Muscle of back (tissue), 13 donors: ENCODE measurements at places on chromosomes 6 and 20.

DNA sequence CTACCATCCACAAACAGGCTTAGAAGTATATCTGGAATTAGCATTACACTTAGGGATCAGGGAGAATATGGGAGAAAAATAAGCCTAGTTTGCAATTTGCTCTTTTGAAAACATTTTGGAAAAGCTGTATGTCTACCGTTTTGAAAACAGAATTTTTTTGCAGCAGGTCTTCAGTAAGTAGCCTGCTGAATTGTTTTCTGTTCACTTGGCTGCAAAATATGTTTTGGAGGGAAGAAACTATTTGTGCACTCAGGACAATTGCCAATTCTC, 39.6 kb downstream of the ILRUN start:
- no peak for DNase-seq

GRCh38 chr20:48722737-48723191, 105.0 kb downstream of the PREX1 start:
- peak; percentile 72 for DNase-seq

DNA sequence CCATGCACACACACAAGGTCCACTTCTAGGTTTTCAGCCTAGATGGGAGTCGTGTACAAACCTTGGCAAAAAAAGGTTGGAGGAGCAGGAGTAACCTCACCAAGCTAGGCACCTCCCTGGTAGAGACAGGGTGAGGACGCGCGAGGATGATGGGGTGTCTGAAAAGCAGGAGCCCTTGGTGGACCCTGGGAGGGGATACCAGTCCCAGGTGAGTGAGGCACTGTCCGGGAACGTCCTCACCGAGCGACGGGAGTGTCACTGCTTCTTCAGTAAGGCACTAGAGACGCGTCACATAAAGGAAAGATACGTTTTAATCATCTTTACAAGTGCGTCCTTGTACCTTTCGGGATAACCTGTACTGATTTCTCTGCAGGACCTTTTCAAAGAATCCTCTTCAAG, 29.4 kb upstream of the ZBP1 start:
- no peak for DNase-seq

DNA sequence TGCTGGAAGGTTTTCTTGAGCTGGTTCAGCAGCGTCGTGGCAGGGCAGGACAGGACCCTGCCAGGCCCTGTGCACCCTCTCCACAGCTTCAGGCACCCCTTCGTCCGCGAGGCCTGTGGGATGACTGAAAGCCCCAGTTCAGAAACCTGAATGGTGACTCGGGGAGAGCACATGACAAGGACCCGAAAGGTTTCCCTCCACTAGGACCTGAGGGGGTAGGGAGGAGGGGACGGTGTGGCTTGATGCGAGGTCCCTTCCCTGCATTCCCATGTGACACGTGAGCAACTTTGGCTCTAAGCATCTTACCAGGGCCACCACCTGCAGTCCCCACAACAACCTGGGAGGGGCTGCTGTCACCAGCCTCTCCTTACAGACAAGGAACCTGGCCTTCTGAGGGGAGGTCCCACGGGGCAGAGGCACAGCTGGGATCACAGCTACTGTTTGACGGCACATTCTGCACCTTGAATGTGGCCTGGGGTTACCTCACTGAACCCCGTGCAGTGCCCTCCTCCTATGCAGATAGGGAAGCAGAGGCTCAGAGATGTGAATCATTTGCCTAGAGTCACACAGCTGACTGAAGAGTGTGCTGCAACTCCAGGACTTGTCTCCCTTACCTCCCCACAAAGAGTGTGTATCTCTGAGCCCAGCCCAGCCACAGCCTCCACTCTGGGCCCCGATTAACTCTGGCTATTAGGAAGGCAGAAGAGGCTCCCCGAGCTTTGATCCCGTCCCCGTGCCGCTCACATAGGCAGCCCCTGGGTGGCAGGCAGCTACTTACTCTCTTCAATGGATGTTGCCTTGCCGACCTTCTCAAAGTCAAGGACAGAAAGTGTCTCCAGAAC, 84.6 kb downstream of the PTPN1 start:
- DNase-seq, result no peak

DNA sequence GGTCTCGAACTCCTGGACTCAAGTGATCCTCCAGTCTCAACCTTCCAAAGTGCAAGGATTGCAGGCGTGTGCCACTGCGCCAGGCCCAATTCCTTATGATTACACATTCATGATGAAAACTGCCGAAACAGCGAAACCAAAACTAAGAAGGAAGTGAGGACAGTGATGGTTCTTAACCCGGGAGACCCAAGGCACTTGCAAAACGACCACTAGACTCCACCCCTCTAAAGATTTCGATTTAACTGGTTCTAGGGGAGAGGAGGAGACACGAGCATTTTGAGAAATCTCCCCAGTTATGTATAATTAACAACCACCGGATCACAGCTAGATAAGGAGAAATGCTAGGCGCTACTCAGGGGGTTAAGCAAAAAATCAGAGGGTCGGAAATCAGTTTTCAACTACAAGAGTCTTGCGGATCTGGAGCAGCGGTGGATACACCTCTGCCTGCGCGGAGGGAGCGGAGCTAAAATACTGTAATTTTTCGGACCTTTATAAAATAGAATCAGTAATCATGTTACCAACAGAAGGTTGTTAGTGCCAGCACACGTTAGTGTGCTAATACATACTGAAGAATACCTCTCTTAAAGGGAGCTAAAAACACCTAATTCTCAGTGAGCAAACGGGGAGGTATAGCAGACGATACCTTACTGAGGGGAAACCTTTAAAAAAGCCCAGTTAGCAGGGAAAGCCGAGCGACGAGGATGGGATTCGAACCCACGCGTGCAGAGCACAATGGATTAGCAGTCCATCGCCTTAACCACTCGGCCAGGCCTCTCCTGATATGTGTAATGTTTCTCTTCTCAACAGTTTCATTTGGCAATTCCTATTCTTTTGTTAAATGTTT, 60.0 kb upstream of the BTN3A2 start:
- no peak for DNase-seq

DNA sequence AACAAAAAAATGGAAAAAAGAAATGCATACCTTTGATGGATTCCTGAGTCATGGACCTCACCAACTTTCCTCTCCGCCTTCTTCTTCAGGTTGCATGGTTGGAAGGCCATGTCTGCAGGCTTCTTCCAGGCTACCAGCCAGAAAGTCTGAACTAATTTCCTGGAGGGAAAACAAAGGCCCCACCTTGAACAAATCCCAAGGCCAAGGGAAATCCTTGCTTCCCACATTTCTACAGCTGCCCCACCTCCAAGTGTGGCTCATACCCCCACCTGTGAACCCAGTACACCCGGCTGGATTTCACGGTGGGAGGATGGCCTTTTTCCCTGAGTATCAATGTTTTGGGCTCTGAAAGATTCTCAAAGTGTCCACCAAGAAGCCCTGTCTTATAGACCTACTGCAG, 22.4 kb downstream of the IL17A start:
- DNase-seq, result no peak

DNA sequence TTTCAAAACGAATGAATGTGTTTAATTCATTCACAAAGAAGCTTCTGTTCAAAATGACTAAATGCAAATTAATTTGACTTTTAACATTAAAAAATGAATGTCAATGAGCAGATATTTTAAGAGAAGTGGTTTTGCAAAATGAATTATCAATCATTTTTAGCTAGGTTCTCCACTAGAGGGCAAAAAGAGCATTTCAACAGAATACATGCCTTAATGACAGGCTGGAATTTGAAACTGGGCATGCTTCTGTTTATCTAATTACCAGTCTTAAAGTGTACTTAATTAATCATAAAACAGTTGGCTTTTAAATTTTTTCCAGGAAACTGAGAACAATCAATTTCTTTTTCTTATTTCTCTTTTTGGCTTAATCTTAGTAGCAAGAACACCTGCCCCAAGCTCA, 63.8 kb upstream of the TINAG start:
- no peak for DNase-seq

- DNase-seq, result no peak
These were observed 597.1 kb downstream of the KIF16B start for GRCh38 chr20:15976047-15976736.

GRCh38 chr20:20557406-20557805, 155.0 kb downstream of the RALGAPA2 start:
- DNase-seq, result no peak

GRCh38 chr6:28643017-28643740, 117.5 kb downstream of the GPX5 start:
- DNase-seq, result peak; percentile 25

DNA sequence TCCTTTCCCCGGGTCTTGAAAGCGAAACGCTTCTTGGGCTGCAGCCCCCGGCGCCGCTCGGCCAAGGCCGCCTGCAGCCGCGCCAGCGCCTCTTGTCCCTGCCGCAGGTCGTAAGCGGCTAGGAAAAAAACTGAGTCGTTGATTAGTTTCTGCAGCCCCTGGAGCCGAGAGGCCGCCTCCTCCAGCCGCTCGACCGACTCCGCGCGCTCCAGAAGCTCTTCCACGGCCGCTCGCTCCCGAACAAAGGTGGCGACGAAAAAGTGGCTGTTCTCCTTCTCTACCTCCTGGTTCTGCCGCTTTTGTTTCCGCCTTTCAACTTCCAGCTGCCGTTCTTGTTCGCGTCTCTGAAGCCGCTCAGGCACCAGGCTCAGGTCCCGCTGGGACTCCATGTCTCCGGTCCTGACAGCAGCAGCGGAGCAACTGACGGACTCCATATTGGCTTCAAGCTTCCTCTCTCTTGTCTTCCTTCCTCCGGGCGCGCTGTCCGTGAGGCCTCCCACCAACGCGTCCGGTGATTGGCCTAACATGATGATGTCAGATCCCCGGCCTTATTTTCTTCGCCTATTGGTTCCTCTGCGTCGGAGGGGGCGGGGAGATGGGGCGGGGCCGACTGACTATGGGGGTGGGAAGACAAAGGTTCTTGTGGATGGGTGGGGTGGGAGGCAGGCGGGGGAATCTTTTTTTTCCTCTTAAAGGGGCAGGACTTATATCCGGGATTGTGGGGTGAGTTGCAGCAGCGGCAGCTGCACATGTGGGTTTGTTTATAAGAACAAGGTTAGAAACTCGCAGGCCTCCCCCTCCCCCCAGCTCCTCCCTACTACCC, at the start of gene TBCC:
TBCC (minus strand) TSS at position 464 of the 823 bp plus-strand sequence; CDS start at position 434, 30 bp downstream.
- peak; percentile 98 for DNase-seq

GRCh38 chr6:44010411-44011349, 116.6 kb downstream of the MRPL14 start:
- DNase-seq, result no peak

- no peak for DNase-seq
These were observed 116.7 kb upstream of the PRSS16 start for GRCh38 chr6:27130668-27131428.

DNA sequence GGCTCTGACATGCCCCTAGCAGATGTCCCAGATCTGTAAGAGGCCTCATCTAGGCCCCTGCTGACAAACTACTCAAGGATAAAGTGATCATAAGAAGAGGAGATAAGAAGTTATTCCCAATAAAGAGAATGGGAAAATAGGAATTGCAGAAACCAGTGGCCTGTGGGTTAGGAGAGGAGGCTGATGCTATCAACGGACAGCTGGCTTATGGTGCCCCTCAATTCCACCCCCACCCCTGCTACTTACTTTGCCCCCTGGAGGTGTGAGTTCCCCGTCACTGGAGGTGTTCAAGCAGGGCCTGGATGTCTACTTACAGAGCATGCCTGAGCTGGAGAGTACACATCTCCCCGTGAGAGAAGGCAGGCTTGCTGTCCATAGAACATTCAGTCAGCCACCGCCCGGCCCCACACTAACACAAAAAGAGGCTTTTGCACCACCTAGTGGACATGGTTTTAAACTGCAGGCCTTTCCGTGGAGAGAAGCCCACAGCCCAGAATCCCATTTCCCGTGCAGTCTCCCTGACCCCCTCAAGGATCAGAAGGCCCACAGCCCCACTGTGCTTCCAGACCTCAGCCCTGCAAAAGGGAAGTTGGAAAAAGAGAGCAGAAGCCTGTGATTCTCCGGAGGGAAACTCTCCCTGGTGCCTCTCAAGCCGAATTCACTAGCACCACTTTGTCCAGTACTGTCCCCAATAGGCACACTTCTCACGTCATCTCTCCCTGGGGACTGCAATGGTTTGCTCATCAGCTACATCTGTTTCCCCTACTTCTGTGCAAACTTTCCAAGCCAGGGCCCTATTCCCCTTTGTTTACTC, 23.8 kb upstream of the BNIP5 start:
- DNase-seq, result peak; percentile 92

GRCh38 chr6:163585932-163586437, 171.5 kb downstream of the QKI start:
- peak; percentile 70 for DNase-seq

GRCh38 chr6:134516582-134516981, 198.7 kb upstream of the SGK1 start:
- no peak for DNase-seq

- DNase-seq, result no peak
These were observed 15.4 kb downstream of the C6orf141 start for GRCh38 chr6:49565855-49566254.

DNA sequence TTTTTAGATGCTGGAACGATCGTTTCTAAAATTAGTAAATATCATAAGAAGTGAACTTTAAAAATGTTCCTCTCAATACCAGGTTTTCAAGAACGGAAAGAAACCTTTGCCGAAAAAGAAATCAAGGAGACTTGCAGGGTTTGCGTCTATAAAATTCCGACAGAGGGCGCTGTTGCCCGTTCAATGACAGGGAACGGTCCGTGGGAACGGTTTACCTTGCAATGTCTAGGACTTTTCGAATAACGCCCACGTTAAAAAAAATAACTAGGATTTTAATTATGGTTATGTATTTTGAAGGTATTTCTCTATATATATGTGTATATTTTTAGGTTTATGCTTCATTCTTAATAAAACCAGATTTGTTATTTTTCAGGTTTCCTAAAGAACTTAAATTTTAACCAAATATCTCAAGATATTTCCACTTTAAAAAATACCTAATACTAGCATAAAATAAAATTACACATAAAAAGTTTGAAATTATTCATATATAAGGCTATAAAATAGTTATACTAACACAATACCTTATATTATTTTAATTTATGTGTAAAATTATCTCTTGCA, 2.5 kb upstream of the TFAP2B start:
- DNase-seq, result peak; percentile 64

- no peak for DNase-seq
These were observed 99.7 kb downstream of the TULP4 start for GRCh38 chr6:158411998-158412397.

- DNase-seq, result peak; percentile 79
These were observed at the start of gene RRP36 for GRCh38 chr6:43021270-43022047. TSS of gene RRP36 (plus strand) at chr6:43021623. CDS start at chr6:43021655, 32 bp downstream.

- DNase-seq, result no peak
These were observed 474 bp downstream of the CEBPB start for GRCh38 chr20:50191065-50191543.

DNA sequence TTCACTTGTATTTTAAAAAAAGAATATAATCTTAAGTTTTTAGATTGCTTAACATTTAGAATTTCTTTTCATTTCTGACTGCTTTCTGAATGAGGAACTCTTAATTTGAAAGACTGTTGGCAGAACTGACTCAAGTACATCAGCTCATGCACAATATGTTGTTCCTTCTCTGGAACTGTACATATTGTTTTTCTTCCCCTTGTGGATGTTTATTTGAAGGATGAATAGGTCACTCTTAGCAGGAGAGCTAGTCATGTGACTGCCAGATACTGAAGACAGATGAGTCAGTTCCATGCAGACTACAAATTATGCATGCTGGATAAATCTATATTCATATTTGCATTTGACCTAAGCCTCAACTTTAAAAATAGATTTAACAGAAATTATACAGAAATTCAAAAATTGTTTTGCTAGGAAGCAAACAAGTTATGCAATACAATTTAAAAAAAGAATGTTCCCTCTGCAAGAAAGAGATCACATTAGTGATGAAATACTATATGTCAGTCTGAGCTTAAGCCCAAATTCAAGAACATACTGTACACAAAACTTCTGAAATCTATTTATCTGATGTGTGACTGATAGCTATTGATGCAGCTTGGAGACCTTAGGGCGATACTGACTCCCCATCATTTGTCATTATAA, 1274.9 kb upstream of the GJE1 start:
- peak; percentile 59 for DNase-seq

GRCh38 chr20:33791959-33792597, 19.1 kb upstream of the CHMP4B start:
- no peak for DNase-seq
